ENCODE measurements at places on chromosomes 2 and 18.

GRCh38 chr18:62341473-62341872 is 16.4 kb downstream of the TNFRSF11A start:
- DNase-seq, result no peak

DNA sequence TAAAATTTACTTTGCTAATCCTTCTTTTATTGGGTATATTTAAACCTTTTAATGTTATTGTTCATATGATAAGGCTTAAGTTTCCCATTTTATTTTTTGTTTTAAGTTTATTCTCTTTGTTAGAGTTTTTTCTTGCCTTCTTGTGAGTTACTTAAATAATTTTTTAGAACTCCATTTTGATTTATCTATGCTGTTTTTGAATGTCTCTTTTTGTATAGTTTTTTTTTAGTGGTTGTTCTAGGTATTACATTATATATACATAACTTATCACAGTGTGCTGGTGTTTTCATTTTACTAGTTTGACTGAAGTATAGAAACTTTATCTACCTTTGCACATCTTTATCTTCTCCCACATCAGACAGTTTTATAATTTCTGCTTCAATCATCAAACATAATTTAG is 49.4 kb upstream of the TGFA start:
- DNase-seq, result no peak

- no peak for DNase-seq
Measured at GRCh38 chr2:28382755-28383154, 9.9 kb upstream of the FOSL2 start.

- peak; percentile 69 for DNase-seq
Measured at GRCh38 chr2:157257312-157258252, at the start of gene GALNT5. TSS of gene GALNT5 (plus strand) at chr2:157257705. CDS start at chr2:157258083, 378 bp downstream.

DNA sequence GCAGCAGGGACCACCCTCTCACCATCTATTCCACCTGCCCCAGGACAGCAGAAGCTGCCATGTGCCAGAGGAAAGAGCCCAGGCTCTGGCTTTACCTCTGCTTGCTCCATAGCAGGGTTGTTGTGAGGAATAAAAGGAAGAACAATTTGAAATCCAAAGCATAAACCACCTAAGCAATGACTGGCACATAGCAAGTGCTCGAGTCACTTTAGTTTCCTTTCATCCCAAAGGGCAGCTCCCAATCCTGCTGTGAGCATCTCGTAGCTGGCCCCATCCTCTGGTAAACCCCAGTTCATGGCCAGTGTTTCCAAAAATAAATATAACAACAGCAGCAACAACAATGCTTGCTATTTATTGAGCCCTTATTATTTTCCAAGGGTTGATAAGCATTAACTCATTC is 923.5 kb downstream of the EPHA4 start:
- no peak for DNase-seq

GRCh38 chr2:166256896-166257295 is 118.8 kb downstream of the SCN9A start:
- no peak for DNase-seq

DNA sequence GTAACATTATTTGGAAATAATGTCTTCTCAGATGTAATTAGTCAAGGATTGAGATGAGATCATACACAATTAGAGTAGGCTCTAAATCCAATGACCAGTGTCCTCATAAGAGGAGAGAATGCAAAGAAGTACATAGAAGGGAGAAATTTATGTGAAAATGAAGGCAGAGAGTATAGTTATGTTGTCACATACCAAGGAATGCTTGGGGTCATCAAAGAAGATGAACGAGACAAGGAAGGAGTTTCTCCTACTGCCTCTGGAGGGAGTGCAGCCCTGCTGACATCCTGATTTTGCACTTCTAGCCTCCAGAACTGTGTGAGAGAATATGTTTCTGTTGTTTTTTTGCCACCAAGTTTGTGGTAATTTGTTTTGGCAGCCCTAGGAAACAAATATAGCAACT is 100.1 kb downstream of the GALNT13 start:
- no peak for DNase-seq

DNA sequence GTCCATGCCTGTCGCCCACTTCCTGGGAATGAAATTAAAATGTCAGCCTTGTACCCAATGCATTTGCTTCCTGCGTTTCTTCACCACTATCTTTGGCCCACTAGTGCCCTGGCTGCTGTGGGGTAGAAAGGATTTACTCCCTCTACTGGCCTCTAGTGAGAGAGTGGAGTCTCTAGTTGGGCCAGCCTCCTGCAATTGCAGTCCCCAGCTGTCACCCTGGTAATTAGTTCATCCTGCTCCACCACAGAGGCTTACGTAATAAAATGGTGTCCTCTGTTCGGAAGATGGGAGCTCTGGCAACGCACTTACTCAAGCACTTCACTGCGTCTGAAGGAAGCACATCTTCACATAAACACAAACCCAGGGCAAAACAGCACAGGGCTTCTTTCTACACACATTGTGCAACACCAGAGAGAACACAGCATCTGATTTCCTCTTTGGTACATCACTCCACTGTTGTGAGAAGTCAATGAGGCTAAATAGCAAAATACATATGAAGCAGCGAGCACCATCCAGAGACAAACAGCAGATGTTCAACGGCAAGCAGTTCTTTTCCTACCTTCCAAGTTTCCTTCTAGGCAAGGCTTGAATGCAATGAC is 274.6 kb downstream of the LRATD1 start:
- DNase-seq, result no peak

- DNase-seq, result no peak
Measured at GRCh38 chr2:9463698-9464034, 10.7 kb upstream of the IAH1 start.

DNA sequence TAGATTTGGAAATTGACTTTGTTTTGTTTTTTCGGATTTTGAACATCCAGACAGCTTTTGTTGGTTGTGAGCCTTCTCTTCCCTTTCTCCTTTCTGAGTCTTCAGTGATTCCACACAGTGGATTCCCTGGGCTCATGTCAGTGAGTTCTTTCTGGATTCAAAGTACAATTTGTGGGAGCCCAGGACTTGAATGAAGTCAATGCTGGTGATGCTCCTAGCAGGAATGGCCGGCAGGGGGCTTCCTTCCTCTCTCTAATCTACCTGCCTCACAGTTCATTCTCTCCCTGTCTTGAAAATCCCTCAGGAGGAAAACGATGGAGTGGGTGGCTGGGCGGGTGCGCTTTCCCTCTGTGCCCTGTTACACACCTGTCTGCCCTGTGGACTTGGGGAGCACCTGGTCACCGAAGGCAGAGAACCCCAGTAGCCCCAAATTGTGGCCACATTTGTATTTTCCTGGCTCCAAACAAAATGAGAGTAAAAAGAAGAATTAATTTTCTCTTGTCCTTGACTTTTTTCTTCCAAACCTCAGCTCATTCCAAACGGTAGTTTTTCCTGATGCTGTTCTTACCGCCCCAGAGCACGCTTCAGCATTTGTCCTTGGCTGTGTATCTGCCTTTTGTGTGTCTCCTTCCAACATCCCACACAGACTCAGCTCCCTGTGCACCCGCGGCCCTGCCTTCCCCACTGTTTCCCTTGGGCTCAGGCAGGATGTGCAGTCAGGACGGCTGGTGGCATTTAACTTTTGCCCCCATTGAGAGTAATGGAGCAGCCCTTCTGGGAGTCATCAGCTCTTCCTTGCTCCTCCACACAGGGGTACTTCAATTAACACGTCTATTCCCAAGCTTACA is 86.6 kb downstream of the MARCO start:
- DNase-seq, result peak; percentile 45

GRCh38 chr2:41870265-41870585 is 177.6 kb upstream of the PKDCC start:
- DNase-seq, result no peak

DNA sequence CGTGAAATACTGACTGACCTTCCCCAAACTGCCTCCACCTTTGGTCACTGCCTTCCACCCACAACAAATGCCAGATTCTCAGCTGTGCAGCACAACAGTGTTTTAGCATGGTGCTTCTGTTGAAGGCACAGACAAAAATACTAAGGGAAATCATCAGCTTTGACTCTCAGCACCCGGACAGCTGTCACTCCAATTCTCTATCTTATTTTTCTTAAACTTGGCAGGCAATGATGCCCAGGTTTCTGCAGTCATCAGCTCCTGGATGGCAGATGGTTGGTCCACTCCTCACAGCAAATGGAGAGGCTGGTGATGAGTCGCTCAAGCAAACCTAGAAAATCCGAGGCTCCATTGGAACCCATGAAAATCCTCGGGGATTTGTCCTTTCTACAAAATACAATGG is 2.9 kb upstream of the FAM124B start:
- DNase-seq, result no peak

- peak; percentile 84 for DNase-seq
Measured at GRCh38 chr2:237025090-237025865, 60.4 kb upstream of the COPS8 start.

- DNase-seq, result no peak
Measured at GRCh38 chr2:238097201-238097987, 2.7 kb upstream of the ESPNL start.

GRCh38 chr2:203621981-203622515 is 84.4 kb upstream of the CD28 start:
- no peak for DNase-seq

DNA sequence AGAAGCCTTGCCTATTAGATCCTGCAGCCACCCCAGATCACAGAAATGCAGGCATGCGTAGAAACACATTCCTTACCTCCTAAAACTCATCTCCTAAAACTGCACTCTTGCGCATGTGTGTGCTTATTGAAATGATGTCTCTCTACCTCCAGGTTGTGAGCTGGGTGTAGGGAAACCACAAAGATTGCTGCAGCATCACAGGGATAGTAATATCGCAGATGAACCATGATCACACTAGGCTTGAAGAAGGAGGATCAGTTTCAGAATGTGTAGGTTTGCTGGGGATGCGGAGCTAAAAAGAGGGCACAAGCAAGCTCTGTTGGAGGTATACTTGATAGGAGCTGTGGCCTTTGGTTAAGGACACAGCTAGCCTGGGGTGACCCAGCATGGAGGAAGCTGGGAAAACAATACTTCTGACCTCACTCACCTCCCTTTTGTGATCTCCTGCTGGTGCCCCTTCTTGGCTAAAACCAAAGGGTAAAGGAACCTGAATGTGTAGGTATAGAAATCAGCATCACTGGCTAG is 118.8 kb downstream of the SETBP1 start:
- DNase-seq, result no peak

GRCh38 chr2:31558401-31559295 is 22.1 kb downstream of the SRD5A2 start:
- peak; percentile 84 for DNase-seq

- no peak for DNase-seq
Measured at GRCh38 chr2:157367704-157368103, 42.1 kb upstream of the ERMN start.

GRCh38 chr2:46644690-46645385 is 165.5 kb downstream of the TMEM247 start:
- DNase-seq, result peak; percentile 53

- DNase-seq, result peak; percentile 9
Measured at GRCh38 chr18:56083523-56084287, 495.7 kb upstream of the TCF4 start.

DNA sequence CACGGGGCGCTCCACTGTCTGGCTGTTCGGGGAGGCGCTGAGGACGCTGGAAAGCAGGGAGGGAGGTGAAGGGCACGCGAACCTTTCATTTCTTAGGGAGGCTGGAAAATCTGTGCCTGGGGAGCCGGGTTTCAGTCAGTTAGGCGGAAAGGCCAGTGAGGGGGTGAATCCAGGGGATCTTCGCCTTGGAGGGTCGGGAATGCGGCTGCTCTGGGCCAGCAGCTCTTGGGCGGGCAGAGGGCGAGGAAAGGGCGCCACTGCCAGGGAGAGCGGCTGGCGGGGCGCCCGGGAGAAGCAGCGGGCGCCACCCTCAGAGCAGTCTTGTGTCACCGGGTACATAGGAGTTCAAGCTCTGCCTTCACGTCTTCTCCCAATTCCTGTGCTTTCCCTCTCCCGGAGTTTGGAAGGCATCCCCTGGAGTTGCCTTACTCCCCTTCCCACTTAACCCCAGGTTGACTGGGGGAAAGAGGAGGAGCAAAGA is 1.4 kb downstream of the CCDC85A start:
- no peak for DNase-seq

DNA sequence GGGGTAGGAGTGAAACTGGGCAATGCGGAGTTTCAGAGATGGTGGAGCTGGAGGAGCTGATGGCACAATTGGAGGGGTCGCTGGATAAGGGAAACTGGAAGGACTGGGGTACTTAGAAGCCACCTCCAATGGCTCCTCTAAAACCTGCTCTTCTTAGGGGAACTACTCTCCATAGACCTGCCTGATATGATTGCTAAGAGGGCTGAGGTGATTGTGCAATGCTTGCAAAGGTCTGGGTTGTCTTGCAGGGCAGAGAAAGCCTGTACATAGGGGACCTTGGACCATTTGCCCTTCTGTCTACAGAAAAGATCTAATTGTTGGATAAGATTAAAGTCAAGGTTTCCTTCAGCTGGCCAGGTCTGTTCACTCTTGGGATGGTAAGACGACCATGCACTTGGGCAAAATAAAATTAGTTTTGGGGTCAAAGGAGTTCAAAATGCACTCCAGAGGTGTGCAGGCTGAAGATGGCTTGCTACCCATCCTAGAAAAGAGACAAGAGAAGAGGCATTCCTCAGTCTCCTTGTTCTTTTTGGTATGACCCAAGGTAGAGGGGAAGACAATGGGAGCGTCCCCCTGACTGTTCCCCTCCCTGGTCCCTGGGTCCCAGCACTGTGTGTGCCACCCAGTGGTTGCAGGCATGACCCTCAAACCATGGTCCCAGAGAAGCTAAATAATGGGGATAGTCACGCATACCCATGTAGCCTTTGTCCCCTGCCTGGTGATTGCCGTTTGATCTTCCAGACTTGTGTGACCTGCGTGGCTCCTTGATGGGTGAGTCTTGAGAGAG is 41.1 kb downstream of the STK17B start:
- no peak for DNase-seq

GRCh38 chr2:26025509-26025908 is 8.4 kb upstream of the RAB10 start:
- DNase-seq, result no peak

DNA sequence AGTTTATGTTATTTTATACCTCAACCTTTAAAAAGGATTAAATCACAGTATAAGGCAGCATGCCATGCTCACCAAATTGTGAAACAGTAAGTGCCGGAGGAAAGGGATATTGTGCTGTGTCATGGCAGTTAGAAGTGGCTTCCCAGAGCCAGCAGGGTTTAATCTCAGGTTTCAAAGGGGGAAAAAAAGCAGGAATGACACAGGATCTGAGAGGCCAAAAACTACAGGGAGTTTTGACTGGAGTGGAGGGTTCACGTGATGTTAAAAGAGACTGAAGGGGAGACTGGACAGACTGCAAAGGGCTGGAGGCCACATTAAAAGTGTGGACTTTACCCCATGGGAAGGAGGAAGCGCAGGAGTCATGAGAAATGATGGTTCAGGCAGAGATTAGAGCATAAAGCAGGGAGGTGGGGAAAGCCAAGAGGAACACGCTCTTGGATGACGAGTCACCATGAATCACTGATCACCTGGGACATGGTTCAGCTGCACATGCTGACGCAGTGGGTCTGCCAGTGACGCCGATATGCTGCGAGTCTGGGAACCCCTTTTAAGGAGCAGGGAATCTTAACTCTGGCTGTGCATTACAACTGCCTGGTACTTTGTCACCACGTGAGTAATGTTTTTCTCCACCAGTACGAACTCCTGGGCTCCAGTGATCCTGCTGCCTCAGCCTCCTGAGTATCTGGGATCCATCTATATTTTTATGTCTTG is 6.1 kb downstream of the CHMP1B start:
- peak; percentile 100 for DNase-seq

All from cardiac fibroblast (primary cell).